ENCODE measurements at places on chromosomes 3 and 15.

GRCh38 chr3:16768956-16769355 is 115.8 kb upstream of the PLCL2 start:
- DNase-seq: no peak

DNA sequence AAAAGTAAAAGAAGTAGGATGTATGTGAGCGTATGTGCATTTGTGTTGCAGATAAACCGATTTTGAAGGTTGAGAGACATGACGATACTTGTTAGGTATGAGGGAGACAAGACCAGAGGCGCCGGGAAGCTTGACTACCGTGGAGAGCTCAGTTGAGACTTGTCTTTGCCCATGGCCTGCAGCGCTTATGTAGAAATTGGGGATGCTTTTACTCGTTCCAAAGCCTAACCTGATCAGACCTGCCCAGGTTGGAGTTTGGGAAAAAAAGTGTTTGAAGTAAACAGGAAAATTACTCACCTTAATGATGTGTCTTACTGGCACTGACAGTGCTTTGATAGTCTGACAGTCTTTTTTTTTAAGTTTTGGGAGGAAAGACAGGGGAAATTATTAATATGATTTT is 202.8 kb downstream of the TP63 start:
- no peak for DNase-seq

GRCh38 chr3:150547045-150547741 is 606 bp downstream of the EIF2A start:
- peak; percentile 22 for DNase-seq

DNA sequence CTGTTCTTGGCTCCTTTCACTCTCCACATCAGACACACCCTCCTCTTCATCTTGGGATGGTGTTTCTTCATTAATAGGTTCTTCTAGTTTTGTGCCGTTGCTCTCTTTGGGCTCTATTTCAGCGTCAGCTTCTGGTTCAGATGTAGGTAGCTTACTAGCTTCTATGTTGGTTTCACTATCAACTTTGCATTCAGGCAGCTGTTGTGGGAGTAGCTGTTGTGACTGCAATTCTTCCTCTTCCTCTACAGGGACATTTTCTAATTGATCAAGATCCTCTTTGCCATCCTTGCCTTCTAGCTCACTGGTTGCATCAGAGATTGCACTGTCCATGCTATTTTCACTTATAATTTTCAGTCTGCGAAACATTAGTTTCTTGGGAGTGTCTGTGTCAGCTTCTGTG is 80.1 kb downstream of the SETD2 start:
- peak; percentile 70 for DNase-seq

DNA sequence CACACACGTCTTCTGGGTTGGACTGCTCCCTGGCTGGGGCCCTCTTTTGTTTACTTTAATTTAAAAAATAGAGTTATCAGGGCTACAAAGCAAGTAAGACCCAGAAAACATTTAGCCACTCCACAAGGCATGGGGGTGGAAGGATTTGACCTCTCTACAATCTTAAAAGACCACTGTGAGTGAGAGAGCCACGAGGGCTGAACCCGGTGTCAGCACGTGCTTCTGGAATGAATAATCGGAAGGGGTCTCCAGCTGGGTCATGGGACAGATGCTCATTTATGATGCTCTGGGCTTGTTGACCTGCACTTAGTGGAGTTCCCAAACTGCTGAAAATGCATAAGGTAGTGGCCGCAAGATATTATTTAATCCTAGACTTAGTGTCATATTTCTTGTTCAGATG is 52.4 kb downstream of the EIF4E3 start:
- no peak for DNase-seq

- DNase-seq: no peak
Measured at GRCh38 chr3:121979734-121980449, 42.2 kb downstream of the ILDR1 start.

DNA sequence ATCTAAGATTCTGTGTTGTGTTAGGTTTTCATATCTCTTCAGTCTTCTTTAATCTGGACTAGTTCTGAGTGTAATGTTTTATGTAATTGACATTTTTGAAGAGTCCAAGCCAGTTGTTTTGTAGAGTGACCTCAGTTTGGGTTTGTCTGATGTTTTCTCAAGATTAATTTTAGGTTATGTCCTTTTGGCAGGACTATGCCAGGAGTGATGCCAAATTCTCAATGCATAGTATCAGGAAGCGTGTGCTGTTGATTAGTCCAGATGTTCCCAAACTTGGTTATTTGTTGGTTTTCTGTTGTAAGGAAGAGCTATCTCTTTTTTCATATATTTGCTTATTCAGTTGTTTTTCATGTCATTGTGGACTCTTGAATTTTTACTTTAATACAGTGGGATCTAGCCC is 32.6 kb downstream of the NMD3 start:
- no peak for DNase-seq

DNA sequence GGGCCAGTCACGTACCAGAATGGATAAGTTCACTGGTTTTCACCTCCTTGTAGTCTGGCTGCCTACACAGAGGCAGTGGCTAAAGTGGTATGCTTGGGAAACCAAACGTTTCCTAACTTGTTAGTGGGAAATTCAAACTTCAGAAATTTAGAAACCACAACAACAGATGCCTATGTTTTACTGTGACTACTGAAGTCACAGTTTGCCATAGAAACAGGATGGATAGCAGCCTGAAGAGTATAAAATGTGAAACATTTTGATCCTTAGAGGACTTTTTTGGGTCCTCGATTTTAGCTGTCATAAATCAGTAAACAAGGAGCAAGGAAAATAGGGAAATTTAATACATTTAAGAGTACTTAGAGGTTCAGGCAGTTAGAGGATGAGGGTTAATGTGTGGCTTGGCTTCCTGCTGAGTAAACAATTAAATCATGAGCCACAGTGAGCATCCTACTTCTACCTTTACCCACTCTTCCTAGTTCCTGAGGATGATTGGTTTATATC is 48.6 kb downstream of the CMSS1 start:
- peak; percentile 76 for DNase-seq

- no peak for DNase-seq
Measured at GRCh38 chr15:56739474-56739873, 6.2 kb upstream of the ZNF280D start.

All from GF-D8 (cell line).